ENCODE measurements at places on chromosomes 1 and 21. TPM values are rescaled to one million over a fixed set of nuclear protein-coding genes. Genes with fewer than 3 reads are reported as not detected.

C1orf226 gene
- 5.8 TPM for total RNA-seq

MYOG gene
- total RNA-seq: not detected

IRF6 gene
- total RNA-seq: 48.5 TPM

AMY1B gene
- total RNA-seq: not detected

TRIM67 gene
- not detected for total RNA-seq

ANGPTL1 gene
- 6.6 TPM for total RNA-seq

DNASE2B gene
- not detected for total RNA-seq

FNDC10 gene
- total RNA-seq: 3.6 TPM

SLAMF9 gene
- not detected for total RNA-seq

RPS6KA1 gene
- 4.6 TPM for total RNA-seq

DNA sequence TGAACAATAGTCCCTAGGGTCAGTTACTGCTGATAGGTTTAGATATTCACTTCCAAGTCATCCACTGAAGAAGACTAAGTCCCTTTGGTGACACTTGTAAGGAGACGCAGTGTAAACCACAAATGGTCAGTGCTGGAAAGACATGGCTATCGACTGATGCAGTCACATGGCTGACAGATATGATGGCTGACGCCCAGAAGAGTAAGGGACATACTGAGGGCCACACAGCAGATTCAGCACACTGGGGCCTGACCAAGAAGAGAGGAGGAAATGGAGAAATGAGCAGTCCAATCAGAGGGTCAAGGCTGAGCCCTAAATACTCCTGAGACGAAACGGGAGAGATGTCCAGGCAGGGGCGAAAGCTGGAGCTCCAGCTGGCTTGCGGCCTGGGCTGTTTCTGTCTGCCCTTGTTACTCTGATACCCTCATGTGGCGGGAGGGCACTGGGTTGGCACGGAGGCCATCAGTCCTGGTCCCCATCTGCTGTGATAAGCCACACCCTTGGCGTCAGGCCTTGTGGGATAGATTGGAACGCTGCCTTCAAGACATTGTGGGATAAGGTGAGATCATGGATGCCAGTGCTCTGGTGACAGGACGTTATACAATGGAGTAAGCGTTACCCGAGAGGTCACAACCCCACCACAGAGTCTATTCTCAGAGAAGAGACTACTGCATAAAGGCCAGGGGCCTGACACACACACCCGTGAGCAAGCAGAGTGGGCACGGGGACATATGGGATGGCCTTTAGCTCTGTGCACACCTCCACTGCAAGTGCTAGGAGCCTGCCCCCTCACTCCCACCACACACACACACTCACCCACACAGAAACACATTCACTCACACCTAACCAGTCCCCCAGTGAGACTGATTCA lies 158.4 kb downstream of the TRABD2B start:
- no peak for DNase-seq

GRCh38 chr1:234927312-234927970 lies 201.2 kb downstream of the TOMM20 start:
- no peak for DNase-seq

- no peak for DNase-seq
These were observed 41.3 kb upstream of the PLA2G5 start for GRCh38 chr1:20028726-20029125.

DNA sequence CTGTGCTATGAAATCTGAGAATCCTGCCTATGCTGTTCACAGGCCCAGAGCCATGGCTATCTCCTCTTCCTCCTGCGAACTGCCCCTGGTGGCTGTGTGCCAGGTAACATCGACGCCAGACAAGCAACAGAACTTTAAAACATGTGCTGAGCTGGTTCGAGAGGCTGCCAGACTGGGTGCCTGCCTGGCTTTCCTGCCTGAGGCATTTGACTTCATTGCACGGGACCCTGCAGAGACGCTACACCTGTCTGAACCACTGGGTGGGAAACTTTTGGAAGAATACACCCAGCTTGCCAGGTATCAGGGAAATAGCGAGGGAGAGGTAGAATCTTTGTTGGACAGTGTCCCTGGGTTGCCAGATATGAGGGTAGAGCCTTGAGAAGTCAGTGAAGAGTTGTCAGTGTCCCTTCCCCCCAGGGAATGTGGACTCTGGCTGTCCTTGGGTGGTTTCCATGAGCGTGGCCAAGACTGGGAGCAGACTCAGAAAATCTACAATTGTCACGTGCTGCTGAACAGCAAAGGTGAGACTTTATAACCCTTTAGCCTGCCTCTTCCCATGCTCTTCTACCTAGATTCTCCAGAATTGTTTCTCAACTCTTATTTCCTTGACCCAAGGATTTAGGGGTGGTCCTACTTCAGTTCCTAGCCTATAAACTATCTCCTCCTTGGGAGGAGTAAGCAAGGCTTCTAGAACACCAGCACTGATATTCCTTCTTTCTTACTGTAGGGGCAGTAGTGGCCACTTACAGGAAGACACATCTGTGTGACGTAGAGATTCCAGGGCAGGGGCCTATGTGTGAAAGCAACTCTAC lies 1.4 kb downstream of the NIT1 start:
- DNase-seq: peak; percentile 68

DNA sequence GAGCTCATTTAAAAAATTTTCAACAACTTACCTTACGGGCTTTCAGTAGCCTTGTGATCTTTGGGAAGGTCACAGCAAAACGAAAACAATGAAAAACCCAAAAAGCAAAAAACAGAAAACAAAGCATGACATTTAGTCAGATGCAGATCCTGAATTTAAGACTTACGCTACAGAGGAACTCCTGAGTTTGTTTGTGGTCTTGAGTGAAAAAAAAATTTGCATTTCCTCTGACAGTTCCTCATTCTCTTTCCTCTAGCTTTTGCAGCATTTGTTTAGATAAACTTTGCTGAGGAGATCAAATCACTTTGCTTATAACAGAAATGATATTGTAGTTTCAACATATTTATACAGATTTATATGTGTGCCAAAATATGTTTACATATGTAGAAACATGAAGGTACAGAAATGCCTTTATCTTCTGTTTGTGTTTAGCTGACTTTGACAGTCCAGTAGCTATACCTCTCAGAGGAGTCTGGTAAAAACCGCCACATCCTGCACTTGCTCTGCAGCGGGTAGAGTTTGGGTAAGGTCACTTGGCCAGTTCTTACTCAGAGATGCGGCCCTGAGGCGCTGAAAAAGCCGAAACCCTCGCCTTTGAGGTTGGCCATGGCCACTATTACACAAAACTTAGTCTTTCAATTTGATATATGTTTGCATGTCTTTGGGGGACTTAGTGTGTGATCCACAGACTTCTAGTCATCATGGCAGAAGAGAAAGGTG lies 142.5 kb downstream of the TNR start:
- no peak for DNase-seq

DNA sequence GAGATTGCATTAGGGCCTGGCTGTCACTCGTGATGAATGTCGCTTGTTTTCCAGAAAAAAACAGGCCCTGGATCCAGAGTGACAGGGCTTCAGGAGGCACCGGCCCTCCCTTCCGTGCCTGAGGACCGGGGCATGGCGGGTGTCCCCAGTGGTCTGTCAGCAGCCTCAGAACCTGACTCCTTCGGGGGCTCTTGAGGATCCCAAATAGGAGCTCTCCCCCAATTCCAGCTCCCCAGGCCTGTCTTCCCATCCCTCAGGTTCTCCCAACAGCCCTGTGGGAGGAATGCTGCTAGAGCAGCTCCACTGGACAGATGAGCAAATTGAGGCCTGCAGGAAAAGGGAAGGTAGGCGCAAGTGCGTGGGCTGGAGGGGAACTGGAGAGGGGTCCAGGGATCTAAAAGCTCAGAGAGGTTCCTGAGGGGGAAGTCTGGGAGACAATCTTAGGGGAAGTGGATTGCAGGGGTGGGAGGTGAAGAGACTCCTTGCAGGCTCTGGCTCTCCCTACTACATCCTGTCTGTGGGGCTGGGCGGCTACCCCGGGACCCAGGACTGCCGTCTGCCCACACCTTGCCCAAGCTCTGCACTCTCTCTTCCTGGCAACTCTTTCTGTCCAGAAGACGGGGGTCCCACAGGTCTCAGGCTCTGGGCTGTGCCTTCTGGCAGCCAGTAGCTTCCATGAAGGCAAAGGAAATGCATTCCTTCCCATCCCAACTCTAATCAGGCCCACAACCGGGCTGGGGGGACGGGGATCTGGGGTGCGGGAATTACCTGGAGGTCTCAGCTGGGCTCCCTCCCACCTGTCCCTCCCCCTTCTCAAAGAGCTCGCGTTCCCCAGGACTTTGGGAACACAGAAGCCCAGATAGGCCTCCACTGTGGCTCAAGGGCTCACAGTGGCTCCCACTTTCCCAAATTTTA lies 105.7 kb upstream of the CASZ1 start:
- DNase-seq: no peak

DNA sequence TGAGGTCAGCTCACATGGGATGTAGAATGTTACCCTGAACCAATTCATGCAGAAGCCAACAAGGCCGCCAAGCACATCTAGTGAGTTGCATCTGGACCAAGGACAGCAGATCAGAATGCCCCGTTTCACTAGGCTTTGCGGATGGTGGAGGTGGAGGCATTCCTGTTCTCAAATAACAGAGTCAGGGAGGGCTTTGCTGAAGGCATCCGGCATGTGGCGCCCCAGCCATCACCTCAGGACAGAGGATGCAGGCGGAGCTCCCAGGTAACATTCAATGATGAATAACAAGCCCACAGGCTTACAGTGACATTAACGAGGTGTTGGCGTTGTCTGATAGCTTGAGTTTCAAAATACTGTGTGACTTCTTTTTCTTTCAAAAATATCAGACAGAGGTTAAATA lies 476.2 kb downstream of the CAMTA1 start:
- no peak for DNase-seq

DNA sequence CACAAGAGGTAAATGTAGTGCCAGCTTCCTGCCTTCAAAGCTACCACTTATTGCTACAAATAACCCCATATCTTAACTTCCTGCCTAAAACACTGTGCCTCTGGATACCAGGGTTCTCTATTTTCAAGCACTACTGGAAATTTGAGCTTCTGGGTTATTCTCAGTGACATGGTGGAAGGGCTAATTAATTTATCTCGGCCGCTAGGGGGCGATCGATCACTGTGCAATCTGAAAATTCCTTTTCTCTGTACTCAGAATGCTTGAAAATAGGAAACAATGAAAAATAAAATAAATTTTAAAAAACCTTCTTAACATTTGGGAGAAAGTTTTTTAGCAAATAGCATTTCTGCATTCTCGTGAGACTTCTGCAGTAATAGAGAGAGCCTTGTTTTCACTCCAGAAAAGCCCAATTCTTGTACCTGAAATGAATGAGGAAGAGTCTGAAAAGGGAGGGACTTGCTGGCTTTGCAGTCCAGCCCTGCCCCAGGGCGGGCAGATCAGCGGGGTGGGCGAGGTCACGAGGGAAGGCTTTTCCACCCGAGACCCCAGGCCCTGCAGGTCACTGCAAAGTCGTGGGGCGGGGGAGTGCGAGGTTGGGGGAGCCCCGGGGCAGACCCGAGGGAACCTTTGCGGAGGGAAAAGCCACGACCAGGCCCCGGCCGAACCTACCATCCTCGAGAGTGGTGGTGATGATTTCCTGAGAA lies 276.7 kb downstream of the PCP4 start:
- peak; percentile 40 for DNase-seq

GRCh38 chr1:39509360-39510009 lies 18.0 kb downstream of the BMP8A start:
- DNase-seq: peak; percentile 65

DNA sequence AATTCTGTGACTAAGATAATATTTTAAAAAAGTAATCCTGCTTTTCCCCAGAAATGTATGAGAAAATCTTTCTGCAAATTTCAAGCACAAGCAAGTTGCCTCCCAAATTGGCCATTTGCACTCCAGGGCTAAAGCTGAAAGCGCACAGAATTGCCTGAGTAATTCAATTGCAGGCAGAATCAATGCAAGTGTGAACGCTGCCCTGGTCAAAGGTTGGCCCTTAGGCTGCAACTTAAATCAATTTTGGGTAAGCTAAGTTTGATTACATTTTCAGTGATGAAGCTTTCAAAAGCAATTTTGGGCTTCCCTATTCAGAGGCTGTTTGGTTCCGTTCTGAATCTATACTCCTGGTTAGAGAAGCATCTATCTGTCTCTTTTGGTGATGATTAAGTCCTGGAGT lies 501.8 kb upstream of the ZRANB2 start:
- no peak for DNase-seq

GRCh38 chr21:17523007-17523451 lies 10.2 kb downstream of the CXADR start:
- DNase-seq: no peak

GRCh38 chr1:200983035-200983561 lies 40.4 kb downstream of the KIF21B start:
- DNase-seq: no peak

DNA sequence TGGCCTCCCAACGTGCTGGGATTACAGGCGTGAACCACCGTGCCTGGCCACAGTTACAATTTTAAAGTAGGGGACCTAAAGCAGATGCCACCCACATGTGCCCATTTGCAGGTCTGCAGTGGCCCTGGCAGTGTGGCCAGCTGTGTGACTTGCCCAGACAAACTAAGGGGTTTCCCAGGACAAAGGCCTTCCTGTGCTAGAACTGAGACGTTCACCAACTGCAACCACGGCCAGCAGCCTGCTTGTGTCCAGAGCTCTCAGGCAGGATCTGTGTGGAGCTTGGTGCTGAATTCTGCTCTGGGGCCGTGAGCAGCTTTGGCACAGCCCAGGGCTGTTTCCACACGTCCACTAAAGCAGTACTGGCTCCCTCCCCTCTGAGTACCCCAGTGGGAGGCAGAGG lies 10.6 kb upstream of the PTTG1IP start:
- DNase-seq: peak; percentile 24

Data from left ventricle myocardium superior (tissue), 1 donor.